Stimulated activated CD8-positive, alpha-beta memory T cell treated with anti-CD3 and anti-CD28 coated beads, Interleukin-7, amount 100 ng/mL, for 48 hours (primary cell): ENCODE measurements at places on chromosomes 12 and 14.

- no peak for DNase-seq
These were observed 138.7 kb upstream of the DYRK2 start for GRCh38 chr12:67509666-67510386.

DNA sequence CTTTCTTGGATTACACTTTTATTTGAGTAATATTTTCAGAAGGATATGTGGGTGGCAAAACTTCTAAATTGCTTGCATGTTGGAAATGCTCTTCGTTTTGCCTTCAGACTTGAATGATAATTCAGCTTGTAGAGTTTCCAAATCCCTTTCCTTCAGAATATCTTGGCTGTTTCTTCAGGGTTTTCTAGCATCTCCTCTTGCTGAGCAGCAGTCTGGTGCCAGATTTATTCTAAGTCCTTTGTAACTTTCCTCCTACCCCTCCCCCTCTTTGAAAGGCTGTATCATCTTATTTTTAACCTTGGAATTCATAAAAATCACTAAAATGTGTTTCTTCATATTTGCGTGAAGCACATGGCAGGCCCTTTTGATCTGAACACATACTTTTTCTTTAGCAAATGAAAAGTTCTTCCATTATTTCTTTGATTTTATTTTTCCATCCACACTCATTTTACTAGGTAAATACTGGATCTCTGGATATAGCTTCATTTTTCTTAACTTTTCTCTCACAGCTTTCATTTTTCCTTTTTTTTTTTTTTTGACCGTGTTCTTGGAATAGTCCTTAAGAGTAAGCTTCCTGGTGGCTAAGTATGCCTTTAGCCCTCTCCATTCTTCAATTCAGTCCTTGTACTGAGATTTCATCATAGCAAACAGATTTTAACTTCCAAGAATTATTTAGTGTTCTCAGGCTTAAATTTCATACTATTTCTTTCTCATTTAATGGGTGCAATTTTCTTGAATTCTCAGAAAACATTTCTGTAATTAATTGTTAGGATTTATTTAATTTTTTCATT is 102.0 kb downstream of the SLC38A4 start:
- no peak for DNase-seq

DNA sequence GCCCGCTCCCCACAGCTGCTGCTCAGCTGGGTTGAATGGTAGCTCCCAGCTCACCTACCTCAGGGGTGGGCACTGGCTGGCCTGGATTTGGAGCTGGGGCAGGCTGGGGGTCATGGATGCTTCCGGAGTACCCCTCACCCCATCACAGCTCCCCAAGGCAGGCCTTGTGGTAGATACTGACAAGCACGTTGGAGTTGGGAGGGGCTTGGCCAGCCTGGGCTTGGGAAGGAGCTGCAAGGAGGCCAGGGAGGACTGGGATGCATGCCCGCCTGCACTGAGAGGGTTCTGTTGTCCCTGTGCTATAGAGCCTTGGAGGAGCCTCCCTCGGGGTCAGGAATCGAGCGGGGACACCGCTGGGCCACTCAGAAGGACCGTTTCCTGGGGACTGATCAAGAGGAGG is 14.2 kb downstream of the TMEM63C start:
- no peak for DNase-seq

- DNase-seq = no peak
These were observed 169.0 kb downstream of the PRIMA1 start for GRCh38 chr14:93619176-93619793.

DNA sequence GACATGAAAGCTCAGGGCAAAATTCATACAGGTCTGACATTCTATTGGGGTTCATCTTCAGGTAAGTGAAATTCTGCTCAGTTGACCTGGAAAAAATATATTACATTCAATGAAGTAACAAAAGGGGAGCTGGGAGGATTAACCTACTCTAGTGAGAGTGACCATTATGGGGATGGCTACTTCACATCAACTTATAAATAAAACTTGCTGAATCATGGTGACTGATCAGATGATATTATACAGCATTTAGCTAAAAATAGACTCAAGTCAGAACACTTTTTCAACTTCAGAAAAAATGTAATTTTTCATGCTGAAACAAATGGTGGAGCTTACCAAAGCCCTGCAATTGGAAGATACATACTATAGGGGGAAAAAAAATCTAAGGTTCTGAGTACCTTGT is 800.2 kb downstream of the FSCB start:
- DNase-seq = no peak

GRCh38 chr12:11540156-11540555 is 109.3 kb upstream of the ETV6 start:
- no peak for DNase-seq

GRCh38 chr12:93089805-93090569 is 160.9 kb upstream of the EEA1 start:
- DNase-seq = no peak

DNA sequence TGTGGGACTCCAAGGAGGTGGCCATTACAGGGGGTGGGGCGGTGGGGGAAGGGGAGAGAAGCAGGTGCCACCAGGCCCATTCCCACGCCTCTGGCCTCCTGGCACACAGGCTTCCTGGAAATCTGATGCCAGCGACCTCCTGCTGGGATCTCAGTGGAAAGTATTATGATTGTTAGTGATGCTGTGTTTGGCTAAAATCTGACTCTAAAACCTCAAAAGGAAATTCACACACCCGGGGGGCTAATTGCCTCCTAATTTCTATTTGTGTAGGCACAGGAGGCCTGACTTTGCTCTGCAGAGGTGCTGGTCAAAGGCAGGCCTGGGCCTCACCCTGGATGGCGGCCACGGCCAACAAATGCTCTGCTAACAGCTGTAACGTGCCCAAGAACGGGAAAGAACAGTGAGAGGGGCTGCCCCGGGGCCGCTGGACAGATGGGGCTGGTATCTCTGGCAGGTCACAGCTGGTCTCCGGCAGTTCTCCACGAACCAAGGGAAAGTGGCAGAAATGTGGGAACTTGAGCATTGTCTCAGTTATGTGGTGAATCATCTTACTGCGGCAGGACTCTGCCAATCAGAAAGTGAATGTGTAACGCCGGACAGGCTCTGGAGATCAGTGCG is 14.3 kb downstream of the FAM181A start:
- DNase-seq = no peak

DNA sequence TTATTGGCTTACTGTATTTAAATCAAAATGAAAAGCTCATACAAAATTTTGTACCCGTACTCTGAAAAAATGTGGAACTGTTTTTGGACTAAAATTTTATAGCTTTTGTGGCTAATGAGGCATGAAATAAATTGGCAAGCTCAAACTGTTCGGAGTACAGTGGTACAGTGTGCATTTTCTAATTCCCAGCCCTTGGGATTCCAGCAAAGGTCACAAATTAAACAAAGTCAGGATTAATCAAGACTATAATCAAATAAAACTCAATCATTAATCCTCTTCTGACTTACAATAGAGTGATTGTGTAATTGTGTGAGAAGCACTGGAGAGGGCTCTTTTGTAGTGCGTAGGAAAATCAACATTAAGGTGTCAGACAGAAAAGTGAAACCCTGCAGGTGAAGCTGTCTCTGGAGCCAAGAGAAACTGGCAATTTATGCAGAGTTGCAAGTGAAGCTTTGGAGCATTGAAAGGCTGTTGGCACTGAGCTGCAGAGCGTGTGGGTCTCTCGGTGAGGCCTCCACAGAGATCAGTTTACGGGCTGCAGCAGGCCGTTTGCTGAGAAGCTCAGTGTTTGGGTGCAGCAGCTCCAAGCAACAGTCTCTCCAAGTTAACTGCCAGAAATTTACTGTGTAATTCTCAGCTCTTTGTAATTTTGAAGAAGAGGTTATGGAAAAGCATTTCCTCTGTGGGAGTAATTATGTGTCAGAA is 275.9 kb downstream of the FBXL14 start:
- DNase-seq = no peak

DNA sequence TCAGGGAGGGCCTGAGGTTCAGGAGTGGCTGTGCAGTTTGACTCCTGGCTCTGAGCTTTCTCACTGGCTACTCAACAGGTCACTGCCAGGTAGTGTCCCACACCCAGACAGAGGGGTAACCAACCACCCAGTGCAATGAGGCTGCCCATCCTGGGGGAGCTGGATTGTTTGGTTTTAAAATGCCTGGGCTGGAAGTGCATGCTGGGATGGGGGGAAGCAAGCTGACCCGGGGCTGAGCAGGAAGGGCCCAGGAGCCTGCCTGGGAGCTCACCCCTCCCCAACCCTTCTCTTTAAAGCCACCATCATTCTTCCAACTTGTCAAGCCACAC is 12.6 kb upstream of the ABHD12B start:
- DNase-seq = no peak

GRCh38 chr12:92707926-92708325 is 5.1 kb downstream of the PLEKHG7 start:
- DNase-seq = no peak

DNA sequence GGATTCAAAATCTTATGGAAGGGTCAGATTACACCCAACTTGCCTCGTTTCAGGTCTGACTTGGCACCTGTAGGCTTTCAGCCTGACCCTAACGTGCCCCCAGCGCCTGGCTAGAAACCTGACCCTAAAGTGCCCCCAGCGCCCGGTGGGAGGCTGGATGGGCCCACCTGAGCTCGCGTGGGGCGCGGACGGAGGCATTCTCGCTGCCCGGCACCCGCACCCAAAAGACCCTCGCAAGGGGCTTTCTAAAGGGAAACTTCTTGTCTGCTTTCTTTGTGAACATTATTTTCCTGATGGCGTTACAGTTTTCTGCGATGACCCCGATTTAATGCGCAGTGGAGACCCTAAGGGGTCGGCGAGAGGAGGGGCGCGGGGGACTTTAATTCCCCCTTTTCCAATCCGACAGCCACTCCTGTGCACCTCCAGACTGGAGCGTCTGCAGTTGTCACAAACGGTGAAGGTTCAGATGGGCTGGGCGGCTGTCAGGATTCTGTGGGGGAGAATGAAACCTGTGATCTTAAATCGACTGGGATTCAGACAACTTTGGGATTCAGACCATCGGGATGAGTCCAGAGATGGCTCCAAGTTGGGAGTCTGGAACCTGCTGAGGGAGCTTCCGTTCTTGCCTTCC is 751 bp upstream of the HRK start:
- no peak for DNase-seq

GRCh38 chr12:57590479-57590863 is 521 bp upstream of the PIP4K2C start:
- DNase-seq = no peak

DNA sequence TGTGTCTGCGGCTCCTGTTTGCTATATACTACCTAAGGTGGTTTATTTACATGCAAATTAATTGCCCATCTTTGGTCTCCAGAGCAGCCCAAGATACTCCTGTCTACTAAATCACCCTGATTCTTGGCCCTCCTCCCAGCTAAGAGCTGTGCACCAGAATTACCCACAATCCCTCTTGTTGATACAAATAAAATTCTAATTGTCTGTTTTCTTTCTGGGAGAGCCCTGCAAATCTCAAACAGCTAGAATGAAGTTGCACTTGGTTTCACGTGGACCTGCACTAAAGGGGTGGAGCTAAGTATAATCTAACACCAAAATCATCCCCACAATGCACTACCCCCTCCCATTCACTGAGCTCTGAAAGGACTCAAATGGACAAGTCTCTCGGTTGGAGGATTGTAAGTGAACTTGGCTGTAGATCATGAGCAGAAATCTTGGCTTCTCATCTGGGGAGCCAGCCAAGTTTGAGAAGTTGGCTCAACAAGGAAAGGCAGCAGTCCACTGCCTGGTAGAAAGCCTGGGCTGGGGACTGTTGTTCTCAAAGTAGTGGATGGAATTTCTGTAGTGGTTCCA is 6.6 kb downstream of the MAX start:
- no peak for DNase-seq
